ENCODE measurements at places on chromosomes 3 and 15.
A peak's percentile ranks its signal among the peaks of the same experiment; 100 is the strongest.

GRCh38 chr15:25242166-25242879, 196.5 kb downstream of the UBE3A start:
- no peak for DNase-seq

GRCh38 chr3:55452886-55453285, 34.2 kb downstream of the WNT5A start:
- no peak for DNase-seq

DNA sequence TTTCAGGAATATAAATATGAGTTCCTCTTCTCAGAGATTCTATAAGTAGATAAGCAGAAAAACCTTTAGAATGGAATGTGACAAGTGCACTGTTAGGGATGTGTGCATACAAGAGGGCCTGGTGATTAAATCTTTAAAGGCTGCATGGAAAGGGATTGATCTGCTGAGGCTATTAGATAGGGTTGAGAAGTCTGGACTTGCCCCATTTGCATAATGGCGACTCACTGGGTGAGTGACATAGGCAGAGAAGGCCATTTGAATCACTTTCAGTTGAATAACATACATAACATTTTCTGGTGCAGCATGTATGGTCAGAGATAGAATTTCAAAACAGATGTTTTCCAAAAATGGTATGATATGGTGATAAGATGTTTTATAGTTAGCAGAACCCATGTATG, 156.9 kb downstream of the ZNF621 start:
- DNase-seq, result no peak

- DNase-seq, result peak; percentile 6
These were observed 24.1 kb upstream of the OR5K4 start for GRCh38 chr3:98329392-98330124.

DNA sequence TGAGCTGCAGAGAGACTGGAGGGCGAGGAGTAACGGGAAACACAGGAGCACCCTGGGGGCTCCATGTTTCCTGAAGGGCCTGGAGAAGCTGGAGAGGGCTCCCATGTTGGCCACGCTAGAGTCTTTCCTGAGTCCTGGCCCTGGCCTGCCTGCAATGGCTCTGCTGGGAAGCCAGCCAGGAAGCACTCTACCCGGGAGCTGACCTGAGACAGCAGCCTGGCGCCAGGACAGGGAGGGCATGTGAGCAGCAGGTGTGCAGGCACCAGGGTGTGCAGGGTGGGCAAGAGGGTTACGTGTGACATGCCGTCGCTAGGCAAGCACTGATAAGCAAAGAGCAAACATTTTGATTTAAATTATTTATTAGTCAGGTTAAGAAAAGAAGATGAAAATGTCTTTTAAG, 301.4 kb downstream of the OCA2 start:
- DNase-seq, result no peak

DNA sequence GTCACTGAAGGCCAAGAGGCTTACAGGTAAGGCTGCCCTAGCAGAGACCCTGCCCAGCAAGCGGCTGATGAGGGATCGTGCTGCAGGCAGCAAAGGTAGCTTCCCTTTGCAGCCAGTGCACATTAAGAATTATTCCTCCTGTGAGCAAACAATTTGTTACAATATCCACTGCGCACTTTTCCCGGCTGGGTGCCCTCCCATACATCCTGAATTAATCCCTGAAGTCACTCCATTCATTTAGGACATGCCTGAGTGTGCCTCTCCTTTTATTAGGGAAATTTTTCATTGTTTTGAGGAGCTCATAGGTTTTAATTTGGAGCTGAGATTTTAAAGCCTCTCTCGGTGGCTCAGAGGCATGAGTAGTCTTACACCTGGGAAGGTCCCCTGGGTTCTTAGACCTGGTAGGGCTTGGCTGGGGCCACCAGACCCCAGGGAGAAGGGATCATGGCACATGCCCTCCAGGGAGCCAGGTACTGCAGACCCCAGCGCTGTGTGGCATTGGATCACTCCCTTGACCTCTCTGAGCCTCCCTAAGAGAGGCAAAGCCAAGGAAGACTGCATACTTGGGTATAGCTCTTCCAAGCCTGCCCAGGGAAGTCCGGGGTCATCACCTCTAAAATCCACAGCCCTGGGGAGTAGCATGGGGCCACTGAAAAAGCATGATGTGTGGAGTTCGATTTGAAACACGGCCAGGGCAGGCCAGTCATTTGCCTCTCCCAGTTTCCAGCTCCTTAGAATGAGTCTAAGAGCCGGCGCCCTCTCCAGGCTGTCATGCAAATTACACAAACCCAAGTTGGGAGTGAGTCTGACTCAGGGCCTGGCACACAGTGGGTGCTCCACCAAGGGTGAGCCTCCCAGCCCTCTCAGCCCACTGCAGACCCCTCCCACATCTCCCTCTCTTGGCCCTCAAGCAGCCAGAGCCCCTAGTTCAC, 151.9 kb upstream of the LINGO1 start:
- DNase-seq, result no peak

DNA sequence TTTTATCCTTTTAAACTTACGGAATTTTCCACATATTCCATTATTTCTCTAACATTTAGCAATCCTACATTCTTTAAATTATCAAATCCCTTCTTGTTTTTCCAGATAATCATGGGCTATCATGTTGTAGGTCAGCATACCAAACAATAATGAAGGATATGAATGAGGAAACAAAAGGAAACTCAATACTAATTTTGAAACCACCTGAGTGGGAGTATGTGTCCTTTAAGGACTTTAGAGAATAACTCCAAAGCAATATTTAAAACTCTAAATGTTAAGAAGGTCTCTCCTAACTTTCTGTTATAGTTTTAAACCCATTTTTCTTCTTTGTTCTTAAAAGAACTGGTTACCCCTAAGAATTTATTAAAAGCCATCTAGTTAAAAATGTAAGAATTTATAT, 43.0 kb downstream of the TP53BP1 start:
- no peak for DNase-seq

DNA sequence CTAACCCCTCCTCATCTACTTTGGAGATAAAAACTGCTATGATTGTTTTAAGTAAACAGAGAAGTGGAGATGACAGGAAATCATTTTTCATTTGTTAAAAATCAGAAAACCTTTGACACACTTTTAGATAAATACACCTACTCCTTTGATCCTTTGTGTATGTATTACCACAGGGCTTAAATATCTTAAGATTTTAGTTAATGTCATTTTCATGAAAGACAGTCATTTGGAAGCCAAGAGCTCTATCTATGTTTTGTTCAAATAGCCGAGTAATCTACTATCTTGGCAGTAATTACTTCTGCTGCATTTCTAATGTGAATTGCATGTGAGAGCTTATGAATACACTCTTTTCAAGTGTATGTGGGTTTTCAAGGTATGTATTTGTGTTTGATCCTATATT, 2.0 kb downstream of the ARPP21 start:
- no peak for DNase-seq

DNA sequence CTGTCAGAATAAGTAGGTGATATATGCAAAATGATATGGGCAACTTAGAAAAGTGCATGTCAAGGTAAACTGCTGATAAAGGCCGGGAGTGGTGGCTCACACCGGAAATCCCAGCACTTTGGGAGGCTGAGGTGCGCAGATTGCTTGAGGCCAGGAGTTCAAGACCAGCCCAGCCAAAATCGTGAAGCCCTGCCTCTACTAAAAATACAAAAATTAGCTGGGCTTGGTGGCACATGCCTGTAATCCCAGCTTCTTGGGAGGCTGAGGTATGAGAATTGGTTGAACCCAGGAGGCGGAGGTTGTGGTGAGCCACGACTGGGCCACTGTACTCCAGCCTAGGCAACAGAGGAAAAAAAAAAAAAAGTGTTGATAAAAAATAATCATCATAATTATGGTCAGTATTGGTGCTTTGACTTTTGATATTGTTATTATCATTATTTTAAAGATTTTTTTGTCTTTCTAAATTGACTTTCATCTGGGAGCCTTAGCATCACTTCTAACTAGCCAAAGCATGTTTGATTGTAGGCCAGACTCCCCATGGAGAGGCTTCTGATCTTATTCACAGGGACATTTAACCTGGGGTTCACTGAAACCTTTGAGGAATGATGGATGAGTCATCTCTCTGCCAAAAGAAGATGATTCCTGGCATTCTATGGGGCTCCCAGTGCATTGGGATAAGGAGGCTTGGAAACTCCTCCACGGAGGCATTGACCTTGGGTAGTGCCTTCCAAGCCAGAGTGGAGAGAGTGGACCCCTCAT, 5.6 kb downstream of the ZBTB38 start:
- no peak for DNase-seq

DNA sequence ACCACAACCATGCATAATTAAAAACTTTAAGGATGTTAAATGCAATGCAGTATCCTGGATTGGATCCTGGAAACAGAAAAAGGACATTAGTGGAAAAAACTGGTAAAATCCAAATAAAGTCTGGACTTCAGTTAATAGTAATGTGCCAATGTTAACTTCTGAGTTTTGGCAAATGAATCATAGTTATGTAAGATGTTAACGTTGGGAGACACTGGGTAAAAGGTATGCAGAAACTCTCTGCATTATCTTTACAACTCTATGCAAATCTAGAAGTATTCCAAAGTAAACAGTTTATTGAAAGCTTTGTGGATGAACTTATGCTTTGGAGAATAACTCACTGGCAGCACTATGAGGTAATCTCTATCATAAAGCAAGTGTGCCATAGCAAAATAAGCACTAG, 357.4 kb downstream of the RORA start:
- no peak for DNase-seq

GRCh38 chr3:33718595-33718907, 497 bp upstream of the CLASP2 start:
- DNase-seq, result no peak

DNA sequence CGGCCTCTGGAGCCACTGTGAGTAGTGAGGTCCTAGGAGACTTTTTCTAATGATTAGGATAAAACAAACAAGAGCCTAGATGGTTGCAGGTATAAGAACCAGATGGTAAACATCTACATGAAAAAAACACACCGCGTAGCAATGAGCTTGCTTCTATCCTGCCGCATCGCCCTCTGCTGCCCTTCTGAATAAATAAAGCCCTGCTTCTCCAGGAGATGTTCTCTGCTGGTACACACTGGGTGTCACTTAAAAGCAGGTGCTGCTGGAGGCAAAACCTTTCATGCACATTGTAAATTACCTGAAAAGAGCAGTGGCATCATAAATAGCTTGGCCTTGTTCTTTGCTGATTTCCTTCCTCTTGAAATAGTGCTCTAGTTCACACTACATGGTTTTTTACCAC, 164.4 kb upstream of the TOPAZ1 start:
- no peak for DNase-seq

DNA sequence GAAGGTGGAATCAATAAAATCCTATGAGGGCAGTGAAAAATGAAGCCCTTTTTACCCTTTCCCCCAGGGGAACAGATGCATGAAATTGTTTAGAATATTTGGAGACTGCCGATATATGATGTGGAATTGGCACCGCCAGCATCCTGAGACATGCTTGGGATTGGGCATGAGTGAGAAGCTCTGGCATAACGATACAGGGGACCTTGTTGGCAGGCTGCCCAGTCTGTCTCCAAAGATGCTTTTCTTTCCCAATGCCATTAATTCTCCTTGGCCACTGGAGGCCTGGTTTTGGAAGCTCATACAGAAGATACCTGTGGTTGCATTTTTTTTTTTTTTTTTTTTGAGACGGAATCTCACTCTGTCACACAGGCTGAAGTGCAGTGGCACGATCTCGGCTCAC, 800.6 kb upstream of the LMCD1 start:
- no peak for DNase-seq

- DNase-seq, result no peak
These were observed 82.7 kb upstream of the NR2F2 start for GRCh38 chr15:96247621-96248305.

DNA sequence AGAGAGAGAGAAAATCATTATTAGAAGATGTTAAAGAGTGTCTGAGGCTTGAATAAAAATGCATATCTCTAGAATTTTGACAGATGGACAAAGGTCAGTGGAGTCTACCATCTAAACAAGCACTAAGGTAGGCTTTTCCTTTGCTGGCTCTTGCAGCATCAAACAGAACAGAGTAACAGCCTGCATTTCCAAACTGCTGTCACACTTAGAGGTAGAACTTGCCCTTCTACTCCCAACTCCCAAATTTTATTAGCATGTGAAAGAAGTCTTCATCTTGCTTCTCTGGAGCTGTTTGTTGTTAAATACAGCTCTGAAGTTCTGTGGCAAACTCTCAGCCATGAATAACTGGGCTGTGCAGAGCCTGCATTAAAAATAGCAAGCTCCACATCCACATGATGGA, 4.1 kb upstream of the MB21D2 start:
- DNase-seq, result no peak

GRCh38 chr3:99570061-99570460, 68.3 kb upstream of the COL8A1 start:
- DNase-seq, result no peak

DNA sequence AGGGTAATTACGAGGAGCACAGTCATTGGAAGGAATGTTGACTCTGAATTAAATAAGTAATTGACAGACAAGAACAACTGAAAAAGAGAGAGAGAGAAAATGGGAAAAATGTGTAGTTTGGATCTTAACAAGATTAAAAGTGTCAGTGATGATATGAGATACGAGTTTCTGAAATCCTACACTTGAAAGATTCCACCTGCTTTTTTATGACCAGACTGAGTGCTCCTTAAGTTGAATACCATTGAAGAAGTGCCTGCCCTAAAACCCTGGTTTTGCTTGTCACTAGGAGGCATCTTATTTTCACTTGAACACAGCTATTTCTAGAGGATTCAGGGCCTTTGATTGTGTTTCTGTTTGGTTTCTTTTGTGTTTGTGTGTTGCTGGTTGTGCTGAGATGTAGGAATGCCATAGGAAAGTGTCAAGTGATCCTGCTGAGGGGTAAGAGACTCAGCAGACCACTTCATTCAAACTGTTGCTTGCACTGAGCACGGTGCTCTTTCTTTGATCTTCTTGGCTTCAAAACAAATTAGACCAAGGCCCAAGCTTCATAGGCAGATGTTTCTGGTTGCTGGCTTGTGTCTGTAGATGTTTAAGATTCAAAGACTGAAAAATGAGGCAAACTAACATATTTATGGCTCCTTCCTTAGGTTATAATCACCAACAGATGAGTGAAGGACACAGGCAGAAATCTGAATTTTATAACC, 17.2 kb upstream of the ABHD10 start:
- no peak for DNase-seq

DNA sequence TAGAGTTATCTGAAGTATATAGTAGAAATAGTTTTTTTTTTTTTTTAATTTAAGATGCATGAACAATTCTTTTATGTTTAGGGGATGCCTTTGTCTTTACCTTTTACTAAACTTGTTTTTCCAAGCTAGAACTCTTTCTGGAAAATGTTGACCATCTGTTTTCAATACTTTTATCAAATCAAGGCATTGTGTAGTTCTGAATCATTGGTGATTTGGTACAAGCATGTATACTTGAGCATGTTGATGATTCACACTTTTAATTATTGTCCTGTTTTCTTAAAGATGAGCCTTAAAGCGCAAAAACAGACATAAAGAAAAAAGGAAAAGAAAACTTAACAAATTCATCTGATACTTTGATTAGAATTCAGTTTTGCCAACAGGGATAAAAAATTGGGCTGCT, 28.3 kb downstream of the PDCD6IP start:
- DNase-seq, result peak; percentile 26

GRCh38 chr15:26945046-26945445, 25.9 kb upstream of the GABRG3 start:
- no peak for DNase-seq
